ENCODE measurements at places on chromosomes 2 and 18.
A peak's percentile ranks its signal among the peaks of the same experiment; 100 is the strongest.

GRCh38 chr18:27922780-27923179, 254.2 kb downstream of the CDH2 start:
- no peak for DNase-seq

DNA sequence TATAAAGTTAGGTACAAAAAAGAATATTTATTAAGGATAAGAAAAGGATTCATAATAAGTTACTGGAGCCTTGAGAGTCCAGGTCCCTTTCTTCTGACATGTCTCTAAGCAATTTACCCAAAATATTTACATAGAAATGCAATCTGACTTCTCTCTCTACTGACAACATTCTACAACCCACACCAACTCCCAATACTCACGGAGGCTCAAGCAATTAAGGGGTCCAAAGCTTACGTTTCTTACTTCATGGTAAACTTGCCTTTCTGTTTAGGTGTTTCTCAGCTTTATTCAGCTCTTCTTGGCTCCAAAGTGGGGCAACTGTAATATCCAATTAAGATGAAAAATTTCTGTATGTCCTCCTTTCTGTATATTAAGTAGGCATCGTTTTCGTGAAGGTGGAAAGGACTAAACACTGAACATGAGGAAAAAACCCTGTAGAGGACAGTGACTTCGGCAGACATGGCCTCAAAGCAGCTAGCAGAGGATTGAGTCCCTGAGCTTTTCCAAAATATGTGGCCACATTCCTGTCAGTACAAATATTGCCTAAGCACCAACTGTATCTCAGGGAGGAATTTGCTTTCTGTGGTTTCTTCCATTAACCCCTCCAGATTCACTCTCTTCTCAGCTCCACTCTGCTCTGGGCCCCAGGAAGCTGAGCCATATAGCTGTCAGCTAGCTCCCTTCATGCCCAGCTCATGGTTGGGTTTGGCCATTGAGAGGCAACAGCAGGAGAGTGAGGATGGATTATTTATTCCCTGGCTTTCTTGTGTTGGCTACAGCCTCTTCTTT, 67.9 kb upstream of the GLS start:
- DNase-seq = no peak

GRCh38 chr18:50203801-50204604, 9.1 kb upstream of the MYO5B start:
- DNase-seq = peak; percentile 52

- no peak for DNase-seq
These were observed 410 bp upstream of the TGIF1 start for GRCh38 chr18:3449512-3450011.

- DNase-seq = peak; percentile 19
These were observed 57.6 kb downstream of the EVA1A start for GRCh38 chr2:75503048-75503607.

DNA sequence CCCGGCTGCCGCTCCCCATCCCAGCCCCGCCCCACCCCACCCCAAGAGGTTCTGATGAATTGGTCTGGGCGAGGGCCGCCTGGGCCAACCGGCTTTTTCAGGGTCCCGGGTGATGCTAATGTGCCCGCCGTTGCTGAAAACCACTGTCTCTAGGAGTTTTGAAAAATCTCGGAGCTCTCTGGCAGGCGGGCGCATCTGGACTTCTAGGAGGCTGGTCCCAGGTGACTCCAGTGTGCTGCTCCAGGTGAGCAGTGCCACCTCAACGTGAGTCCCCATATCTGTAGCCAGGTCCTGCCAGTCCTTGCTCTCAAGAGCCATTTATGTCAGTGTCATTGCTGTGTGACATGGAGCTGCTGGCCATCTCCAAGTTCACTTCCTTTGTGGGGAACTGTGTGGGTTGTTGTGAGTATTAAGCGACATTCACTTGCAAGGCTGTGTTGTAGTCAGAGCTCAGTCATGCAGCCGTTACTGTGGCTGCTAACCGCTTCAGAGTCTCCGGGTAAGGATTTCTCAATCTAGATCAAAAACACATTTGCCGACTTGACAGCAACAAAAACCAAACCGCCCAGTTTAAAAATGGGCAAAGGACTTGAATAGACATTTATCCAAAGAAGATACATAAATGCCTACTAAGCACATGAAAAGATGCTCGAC, at the start of gene RFX8:
TSS of gene RFX8 (minus strand) at position 382 of the 654 bp plus-strand sequence. CDS start 8,264 bp downstream, outside the sequence.
- no peak for DNase-seq

DNA sequence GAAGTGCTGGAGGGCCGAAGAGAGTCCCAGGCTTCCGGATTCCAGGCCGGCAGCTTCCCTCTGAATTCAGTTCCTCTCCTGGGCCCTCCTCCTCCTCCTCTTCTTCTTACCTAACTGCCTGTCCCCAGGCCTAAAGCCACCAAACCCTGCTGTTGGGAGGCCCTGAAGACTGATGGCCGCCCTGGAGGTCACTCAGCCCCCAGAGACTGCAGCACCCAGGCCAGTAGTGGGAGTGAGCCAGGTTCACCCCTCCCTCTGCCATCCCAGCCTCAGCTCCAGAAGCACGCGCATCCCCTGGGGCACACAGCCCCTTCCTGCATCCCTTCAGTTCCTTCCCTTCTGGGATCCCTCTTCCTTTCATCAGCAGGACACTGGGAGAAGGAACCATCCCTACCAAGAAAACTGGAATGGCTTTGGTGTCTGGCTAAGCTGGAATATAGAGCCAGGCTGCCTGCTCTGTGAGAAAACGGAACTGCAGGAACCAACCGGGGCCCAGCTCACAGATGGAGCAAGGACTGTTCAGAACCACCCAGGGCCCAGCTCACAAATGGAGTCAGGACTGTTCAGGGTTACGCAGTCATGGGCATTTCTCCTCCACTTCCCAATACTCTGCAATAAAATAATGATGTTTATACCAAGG, 127.4 kb downstream of the NDUFA10 start:
- no peak for DNase-seq

GRCh38 chr2:71452565-71452964, 796 bp upstream of the DYSF start:
- peak; percentile 52 for DNase-seq

GRCh38 chr2:146666340-146666739, 1178.5 kb upstream of the ACVR2A start:
- DNase-seq = no peak

DNA sequence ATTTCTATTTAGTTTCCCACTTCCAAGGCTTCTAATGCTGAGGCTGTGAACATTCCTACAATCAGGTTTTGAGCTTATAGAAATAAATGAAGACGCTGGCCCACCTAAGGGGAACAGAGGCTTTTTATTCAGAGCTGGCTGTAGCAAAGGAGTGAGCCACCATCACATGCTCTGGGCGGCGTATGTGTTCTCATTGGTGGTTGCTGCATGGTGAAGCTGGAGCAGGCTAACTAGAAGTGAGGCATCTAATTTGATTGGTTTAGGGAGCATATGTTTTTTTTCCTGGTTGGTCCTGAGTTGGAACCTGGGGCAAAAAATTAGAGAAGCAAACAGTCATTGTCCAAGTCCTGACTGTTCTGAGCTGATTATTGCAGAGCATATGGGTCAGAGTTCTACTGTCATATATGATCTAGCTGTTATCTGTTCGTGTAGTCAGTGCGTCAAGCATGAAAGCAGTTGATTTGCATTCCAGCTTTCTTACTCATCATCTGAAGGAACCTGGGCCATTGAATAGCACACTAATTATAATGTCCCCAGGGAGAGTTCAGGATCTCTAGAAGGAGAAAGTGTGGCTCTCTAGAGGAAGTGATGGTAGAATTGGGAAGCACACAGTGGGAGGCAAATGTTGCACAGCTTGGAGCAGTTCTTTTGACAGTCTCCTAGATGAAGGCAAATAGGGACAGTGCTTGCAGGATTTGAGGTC, 279.6 kb downstream of the PARD3B start:
- DNase-seq = no peak
